Stimulated activated CD4-positive, alpha-beta T cell treated with anti-CD3 and anti-CD28 coated beads, Interleukin-2, amount 100 ng/mL, for 24 hours (primary cell): ENCODE measurements at places on chromosomes 6 and 20.
A peak's percentile ranks its signal among the peaks of the same experiment; 100 is the strongest.

- DNase-seq = no peak
Observed at GRCh38 chr6:14460556-14460955, 343.0 kb downstream of the CD83 start.

GRCh38 chr20:22232473-22232872 lies 351.9 kb downstream of the FOXA2 start:
- DNase-seq = no peak

DNA sequence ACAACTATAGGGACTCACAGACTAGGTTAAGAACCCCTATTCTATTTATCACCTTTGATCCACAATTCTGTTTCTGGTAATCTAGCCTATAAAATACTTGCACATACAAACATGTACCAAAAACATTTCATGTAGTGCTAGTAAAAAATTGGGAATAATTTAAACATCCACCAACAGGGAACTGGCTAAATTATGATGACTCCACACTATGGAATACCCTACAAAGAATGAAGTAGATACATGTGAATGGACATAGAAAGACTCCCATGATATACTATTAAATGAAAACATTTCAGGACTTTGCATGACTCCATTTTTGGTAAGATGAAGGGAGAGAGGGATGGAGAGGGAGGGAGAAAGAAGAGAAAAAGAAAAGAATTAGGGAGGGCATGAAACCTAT lies 58.2 kb downstream of the ZHX3 start:
- DNase-seq = no peak

DNA sequence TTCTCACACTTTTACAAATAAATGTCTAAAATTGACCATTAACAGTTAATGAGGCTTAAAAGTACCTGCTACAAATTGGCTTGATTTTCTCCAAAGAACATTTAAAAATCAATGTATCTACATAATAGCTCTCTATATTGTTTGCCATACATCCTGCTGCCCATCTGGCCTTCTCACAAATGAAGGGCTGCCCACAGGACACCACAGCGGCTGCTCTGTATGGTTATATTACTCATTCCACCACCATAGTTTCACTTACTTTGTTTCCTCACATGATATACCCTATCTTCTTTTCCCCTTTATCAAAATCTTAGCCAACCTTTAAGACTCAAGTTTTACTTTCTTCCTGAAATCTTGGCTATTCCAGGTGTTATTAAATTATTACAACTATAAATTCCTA lies 407.7 kb upstream of the HTR1E start:
- DNase-seq = no peak

DNA sequence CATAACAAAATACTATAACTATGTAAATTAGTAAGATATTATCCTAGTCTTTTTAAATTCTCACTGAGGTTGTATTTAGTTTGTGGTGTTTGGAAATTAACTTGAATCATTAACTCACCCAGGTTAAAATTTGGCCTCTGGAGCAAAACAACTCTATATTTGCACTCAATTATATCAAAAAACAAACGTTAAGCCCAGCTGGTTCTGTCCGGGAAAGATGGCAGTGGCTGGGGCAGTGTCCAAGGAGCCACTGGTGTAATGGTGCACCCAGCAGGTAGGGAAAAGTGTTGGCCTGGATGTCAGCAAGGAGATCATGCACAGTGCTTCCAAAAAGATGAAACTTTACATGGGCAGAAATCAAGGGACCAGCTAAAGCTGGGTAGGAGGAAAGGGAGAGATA lies 285.3 kb upstream of the CITED2 start:
- DNase-seq = no peak

DNA sequence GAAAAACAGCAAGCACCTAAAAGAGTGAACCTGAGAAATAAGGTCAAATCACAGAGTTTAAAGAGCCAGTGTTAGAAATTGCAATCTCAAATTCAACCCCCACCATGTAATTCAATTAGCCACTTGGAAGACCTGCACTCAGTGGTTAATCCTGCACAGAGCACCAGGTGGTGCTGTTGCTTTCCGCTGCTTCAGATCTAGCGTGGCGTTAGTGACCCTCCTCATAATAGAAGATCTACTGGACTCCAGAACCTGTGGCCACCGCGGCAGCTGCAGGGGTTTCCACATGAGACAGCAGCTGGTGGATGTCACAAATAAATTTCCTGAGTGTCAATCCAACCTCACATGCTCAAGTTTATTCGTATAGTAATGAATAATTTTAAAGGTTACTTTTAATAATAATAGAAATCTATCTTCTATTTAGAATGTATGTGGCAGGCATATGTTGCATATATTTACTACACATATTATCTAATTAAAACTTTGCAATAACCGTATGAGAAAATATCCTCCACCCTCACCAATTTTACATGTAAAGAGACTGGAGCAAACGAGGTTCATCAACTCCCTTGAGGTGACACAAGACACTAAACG lies 84.4 kb downstream of the SYNE1 start:
- peak; percentile 18 for DNase-seq

DNA sequence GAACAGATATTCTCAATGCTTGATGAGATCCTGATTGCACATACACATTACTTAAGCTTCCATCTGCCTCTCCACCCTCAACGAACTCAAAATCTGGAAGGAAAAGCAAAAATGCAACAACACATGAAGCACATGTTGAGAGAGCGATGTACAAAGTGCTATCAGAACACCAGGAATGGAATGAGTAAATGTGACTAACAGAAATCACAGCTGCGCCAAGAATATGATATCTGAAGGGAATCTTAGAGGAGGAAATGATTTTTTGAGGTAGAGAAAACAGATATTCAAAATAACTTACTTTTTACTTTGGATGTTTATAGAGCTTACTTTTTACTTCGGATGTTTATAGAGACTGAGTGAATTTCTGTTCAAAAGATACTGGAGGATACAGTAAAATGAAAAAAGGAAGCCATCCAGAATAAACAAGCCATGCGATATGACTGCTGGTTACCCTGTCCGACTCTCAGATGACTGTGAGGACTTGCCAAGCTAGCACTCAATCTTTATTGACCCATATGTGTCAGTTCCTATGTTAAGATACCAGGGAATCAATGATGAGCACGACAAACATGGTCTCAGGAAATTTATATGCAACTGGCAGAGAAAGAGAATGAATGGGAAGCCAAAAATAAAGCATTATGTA lies 102.0 kb downstream of the SMLR1 start:
- DNase-seq = no peak

DNA sequence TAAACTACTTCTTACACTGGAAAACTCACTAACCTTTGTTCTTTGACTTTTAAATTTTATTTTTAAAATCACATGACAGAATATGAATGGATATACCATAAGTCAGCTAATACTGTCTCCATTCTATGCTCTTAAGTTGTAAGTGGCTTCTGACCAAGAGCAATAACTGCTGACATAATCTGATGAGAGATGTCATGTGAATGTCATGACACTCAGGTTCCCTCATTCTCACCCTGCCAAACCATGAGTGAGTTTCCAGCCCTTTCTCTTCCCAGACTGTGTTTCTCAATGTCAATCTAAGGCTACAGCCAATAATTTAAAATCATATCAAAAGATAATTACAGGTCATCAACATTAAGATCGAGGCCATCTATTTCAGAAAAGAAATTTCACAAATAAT lies 39.7 kb downstream of the KIF16B start:
- DNase-seq = no peak

DNA sequence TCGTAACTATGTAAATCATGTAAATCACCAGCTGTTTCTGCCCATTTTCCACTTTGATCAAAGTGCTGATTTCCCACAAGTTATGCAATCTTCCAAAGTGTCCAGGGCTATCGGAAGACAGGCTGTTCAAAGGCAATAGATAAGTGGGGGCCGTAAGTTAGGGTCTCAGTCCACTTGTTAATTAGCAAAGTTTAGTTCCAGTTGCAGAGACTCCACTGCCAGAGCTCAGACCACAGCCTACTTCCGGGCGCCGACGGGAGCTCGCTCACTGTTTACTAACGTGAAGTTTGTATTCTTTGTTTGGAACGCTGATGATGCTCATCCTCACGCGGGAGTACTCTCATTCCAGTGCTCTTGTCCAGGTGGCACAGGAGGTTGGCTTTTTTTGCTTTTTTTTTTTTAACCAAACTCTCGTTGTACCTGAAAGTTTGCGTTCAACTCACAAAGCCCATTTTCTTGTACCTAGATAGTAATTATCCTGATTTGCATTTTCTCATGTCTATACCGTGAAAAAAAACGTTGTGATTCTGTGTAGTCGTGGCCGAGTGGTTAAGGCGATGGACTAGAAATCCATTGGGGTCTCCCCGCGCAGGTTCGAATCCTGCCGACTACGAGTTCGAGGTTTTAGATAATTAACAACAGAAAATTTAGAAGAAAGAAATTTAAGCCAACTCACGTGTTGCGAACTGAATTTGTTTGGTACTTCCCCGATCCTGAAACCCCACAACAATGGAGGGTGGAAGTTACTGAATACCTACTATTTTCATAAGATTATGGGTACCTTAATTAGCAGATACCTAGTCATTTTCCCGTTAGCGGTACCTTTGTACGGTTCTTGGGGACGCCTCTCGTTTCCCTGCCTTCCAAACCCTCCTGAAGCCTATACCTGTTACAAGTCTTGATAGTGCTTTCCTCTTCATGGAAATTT lies 29.9 kb upstream of the ZNF184 start:
- peak; percentile 86 for DNase-seq

- no peak for DNase-seq
Observed at GRCh38 chr6:142356201-142356883, 54.5 kb downstream of the ADGRG6 start.

DNA sequence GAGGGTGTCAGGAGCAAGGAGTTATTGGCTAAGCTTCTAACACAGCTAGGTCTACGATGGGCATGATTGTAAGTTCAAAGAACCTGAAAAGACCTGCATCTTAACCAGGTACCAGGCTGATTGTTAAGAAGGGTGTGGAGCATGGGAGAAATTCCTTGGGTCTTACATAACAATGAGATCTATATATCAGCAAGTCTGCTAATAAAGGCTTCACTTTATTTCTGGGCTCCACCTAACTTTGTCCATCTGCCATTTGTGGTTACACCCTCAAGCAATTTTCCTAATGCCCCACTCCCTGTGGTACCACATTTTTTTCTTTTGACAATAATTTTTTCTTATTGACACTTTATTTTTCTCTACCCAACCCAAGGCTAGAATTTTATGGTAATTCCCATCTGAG lies 223.5 kb upstream of the JAG1 start:
- no peak for DNase-seq

GRCh38 chr6:158752613-158753012 lies 66.6 kb downstream of the EZR start:
- no peak for DNase-seq

GRCh38 chr6:26475823-26476729 lies 18.3 kb downstream of the BTN2A1 start:
- DNase-seq = no peak

DNA sequence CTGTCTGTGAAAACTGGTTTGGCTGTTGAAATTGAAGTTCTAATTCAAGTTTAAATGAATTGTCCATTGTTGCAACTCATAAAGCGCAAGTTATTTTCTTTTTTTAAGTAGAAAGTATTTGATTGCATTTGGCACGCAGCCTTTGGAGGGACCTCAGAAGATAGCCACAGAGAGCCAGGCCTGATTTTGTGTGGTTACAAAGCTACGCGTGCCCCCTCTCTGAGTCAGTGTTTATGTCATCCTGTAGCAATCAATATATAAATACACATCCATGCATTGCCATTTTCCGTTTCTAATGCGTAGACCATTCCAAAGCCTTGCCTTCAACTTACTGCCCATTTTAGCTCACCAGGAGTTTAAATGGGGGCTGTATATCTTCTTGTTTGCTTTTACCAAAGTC lies 173.2 kb downstream of the TMEM242 start:
- DNase-seq = no peak

DNA sequence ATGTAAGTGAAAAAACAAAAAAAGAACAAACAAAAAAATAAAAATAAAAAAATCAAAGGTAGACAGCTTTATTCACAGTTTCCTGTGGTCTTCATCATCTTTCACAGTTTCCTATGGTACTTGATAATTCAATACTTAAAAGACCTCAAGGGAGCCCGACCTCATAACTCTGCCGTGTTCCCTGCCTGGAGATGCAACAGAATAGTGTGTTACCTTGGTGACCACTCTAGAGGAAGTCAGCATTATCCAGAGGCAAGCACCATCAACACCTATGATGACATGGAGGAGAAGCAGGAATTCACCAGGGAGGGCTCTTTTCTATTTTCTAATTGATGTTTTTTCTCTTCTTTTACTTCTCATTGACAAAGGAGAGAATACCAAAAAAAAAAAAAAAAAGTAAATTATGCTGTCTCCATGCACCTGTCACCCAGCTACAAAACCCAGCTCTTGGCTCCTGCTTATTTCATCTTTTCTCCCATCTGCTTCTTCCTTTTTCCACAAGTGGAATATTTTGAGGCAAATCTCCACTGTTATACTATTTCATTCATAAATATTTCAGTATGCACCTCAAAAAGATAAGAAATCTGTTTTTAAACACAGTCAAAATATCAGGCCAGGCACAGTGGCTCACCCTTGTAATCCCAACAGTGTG lies 95.8 kb upstream of the STXBP5 start:
- no peak for DNase-seq

DNA sequence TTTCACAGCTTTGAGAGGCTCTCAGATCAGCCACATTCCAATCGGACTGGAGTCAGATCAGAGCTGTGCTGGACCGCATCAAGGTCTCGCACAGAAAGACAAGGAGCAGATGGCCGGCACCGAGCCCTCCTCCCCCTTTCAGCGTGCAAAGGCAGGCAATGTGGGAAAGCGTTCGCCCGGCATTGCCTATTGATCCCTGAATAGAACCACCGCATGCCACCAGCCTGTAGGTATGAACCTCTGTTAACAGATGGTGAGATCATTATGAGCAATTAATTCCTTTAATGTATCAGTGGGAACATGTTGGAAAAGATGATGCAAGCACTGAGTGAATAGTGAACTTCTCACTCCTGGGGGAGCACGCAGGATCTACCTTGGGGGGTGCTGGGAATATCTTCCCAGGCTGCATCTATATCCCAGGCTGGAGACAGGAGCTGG lies 117.5 kb upstream of the ID4 start:
- DNase-seq = no peak

- no peak for DNase-seq
Observed at GRCh38 chr6:139473731-139474130, 99.3 kb upstream of the CITED2 start.

DNA sequence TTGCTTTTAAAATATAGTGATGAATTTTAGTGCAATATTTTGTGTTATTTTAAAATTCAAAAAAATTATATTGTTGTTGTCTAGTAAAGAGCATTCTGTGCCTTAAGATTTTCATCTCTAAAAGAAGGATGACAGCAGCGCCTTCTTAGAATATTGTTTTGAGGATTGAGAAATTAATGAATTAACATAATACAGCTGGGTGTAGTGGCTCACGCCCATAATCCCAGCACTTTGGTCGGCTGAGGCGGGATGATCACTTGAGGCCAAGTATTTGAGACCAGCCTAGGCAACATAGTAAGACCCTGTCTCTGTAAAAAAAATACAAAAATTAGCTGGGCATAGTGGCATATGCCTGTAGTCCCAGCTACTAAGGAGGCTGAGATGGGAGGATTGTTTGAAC lies 6.8 kb downstream of the TIAM2 start:
- no peak for DNase-seq

DNA sequence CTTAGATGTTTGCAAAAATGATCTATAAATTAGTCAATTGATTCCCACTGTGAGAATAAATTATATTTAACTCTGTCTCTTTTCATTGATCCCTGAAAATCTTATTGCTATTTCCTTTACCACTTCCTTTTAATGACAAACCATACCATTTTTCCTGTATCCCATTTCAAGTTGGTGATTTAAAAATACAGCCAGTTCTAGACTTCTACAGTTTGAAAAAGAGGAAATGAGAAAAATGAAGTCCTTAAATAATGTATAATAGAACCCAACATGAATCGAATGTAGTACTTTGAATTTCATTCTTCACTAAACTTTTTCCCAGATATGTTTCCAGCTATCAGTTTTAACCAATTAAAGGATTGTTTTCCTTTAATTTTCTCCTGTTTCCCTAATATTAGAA lies 29.5 kb upstream of the SDHAF4 start:
- DNase-seq = no peak
